GM23338 (cell line): ENCODE measurements at places on chromosomes 11 and 22.
A peak's percentile ranks its signal among the peaks of the same experiment; 100 is the strongest.

DNA sequence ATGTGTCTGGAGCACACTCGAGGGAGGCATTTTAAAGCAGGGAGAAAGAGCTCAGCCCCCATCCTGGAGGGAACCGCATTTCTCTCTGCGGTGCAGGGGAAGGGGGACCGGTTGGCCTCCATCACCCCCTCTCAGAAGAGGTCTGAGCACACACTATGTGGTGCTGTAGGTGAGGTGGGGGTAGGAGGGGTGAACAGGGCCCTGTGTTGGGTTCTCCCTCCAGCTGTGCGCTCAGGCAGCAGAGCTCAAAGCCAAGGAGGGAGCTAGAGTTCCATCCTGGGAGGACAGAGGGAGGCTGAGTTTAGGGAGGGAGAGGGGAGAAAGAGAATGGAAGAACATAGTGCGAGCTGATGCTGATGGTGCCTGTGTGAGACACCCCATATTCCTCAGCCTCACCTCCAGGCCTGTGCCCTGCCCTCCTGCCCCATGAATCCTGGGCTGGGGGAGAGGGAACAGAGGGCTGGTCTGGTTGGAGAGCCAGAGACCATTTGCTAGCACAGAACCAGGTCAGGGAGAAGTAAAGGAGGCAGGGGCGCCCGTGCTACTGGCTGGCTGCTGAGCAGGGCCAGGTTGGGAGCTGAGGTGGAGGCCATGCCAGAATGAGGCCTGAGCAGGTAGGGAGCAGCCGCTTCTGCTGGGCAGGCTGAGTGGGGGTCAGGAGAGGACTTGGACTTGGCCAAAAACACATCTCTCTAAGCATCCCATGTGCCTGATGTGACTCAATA is 43.7 kb downstream of the ALX4 start:
- no peak for DNase-seq

DNA sequence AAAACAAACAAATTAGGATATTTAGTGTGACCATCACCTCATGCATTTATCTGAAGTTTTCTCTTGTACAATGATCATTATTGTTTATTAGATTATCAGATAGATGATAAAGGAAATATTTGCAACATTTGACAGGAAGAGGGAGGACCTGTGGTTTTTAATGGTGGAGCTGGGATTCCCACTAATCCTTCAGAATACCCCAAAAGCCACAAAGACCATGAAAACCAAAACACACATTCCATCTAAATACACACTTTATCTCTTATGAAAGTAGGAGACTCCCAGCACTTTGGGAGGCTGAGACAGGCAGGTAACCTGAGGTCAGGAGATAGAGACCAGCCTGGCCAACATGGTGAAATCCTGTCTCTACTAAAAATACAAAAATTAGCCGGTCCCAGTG is 7.6 kb upstream of the NDUFV1 start:
- no peak for DNase-seq

DNA sequence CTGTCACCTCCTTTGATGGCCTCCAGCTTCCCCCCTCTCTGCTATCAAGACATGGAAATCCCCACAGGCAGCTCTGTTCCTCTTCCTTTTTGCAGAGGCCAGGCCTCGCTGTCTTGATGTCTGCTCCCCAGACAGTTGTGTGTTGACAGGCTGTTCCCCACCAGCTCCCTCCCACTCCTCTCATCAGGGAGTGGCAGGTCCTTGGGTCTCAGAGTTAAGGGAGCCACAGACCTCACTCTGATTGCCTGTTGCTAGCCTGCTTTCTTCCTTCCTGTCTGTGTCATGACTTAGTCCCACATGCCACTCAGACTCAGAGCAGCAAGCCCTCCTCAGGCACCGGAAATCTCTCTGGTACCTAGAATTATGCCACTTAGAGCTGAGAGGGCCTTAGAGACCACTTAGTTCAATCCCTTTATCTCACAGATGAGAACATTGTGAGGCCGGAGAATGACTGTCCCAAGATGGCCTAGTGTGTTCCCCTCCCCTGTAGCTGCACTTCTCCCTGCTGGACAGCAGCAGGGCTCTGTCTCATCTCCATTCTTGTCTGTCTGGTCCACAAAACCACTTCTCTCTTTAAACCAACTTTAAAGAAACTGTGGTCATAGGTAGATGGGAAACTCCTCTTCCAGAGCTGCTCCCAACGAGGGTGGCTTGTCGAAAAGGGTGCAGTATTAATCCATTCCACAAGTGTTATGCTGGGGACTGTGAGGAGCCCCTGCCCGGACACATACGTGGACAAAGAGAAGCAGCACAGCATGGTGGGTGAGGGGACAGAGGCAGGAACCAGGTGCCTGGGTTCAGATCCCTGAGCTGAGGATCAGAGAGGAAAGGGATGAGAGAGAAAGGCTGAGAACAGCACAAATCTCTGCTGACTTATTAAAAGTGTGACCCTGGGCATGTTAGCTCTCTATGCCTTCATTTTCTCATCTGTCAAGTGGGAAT is 4.2 kb downstream of the AMPD3 start:
- no peak for DNase-seq

- DNase-seq = no peak
Observed at GRCh38 chr11:44488165-44488965, 77.1 kb upstream of the CD82 start.

- no peak for DNase-seq
Observed at GRCh38 chr11:130426837-130427341, 1.5 kb downstream of the ADAMTS8 start.

GRCh38 chr22:39877079-39877845 is 16.3 kb downstream of the ENTHD1 start:
- DNase-seq = no peak

GRCh38 chr11:105132716-105133511 is 6.7 kb downstream of the CARD18 start:
- DNase-seq = no peak

DNA sequence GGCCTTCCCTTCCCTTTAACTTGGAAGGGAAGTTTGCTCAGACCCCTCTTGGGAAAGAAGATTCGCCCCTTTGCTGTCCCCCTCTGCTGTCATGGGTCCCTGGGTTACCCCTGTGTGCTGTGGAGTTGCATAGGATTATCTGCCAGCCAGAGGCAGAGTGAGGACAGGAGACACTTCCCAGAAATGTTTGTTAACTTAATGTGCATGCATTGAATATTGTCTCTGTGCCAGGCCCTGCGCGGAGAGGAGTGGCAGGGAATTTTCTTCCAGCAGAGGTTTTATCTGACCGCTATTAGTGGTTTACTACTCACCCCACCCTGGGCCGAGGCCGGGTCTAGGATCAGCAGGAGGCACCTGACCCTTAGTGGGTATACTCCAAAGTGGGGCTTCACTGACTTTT is 894.8 kb downstream of the TBC1D22A start:
- DNase-seq = no peak

GRCh38 chr11:57801183-57801485 is 39.5 kb downstream of the CTNND1 start:
- DNase-seq = no peak

DNA sequence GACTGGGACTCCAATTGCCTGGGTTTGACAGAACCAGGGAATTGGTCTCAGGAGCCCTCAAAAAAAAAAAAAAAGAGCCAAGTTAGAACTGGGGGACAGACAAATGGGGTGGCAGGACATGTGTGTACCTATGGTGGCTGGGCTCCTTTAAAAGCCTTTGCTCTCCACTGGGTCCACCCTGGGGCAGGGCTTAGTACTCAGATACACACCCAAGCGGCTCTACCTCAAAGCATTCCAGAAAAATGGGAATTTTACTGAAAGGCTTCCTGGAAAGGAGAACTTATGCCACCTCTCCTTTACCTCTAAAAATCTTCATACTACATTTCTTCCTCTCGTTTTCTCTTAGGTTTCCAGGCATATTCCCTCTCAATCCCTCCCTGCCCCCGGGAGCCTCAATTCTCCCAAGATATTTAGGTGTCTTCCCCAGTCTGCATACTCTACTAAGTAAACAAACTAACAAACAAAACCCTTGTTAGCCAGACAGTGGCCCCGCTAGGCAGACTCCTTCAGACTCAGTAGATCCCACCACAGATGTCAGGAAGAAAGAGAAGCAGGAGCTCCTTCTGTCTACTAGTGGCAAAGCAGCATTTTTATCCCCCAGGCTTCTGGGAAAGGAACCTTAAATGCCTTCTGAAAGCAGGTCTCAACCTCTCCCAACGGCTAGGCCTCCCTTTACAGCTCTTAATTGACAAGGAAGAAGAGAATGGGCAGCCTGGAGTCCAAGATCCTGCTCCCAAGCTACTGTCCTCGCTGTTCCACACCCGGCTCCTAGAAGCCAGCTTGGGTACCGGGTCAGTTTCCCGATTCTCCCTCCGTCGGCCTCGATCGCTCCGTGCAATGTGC is 653 bp downstream of the PCSK7 start:
- peak; percentile 24 for DNase-seq

DNA sequence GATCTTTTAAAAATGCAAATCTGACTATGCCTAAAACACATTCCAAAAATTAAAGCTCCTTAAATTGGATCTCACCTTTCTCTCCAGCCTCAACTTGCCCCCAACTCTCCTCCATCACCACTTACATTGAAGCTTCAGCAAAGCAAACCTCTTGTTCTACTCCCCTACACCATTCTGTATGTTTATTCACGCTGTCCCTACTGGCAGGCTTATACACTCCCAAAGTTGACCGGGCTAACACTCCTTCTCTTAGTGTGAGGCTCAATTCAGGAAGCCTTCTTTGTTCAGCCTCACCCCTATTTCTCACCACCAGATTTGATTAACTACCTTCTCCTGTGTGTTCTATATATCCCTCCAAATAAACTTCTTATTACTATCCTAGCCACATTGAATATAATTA is 1.8 kb upstream of the GDPD4 start:
- DNase-seq = no peak

GRCh38 chr11:3156661-3157311 is 8.3 kb downstream of the OSBPL5 start:
- no peak for DNase-seq

- no peak for DNase-seq
Observed at GRCh38 chr11:100459811-100460210, 227.3 kb upstream of the ARHGAP42 start.

DNA sequence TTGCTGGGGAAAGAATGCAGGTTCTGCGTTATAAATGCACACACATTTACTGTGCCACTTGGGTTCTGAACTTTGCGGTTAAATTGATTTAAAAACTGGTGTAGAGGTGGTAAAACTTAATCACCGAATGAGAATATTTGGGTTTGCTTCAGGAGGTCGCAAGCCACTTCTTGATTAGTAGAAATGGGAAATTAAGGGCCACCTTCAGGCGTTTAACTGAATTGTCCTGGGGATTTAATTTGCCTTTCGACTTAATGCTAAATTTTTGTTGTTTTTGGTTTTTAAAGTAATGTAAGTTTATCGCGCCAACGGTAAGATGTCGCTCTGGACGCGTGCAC is 459 bp upstream of the NCR3LG1 start:
- no peak for DNase-seq

DNA sequence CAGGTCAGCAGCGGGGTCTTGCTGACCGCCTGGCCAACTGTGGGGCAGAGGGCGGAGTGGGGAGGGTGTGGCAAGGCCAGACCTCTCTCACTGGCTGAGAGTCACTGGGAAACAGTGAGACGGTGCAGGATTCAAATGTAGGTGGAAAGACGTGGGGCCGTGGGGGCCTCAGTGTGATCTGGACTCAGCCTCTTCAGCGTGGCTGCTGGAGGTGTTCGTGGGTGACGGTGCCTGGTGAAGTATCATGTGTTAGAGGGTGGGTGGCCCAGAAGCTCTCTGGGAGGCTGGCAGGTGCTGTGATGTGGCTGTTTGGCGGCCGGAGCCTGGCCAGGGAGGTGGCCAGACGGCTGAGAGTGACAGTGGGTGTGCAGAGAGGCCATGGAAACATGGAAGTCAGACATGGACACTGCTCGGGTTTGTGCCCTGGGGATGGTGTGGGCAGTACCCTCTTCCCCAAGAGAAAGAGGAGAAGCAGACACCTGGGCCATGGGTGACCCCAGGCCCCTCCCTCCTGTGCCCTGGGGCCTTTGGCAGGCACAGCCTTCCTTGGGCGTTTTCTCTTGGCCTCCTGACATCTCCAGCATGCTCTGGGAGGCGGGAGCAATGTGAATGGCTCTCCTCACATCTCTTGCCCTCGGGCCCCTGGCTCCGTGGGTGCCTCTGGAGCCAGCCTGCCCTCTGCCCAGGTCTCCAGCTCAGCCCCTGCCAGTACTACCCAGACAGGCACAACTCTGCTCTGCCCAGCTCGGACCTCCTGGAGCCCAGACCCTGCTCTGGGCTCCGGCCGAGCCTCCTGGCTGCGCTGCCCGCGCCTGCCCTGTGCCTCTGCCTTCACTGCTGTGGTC is 10.1 kb upstream of the ACR start:
- DNase-seq = no peak

DNA sequence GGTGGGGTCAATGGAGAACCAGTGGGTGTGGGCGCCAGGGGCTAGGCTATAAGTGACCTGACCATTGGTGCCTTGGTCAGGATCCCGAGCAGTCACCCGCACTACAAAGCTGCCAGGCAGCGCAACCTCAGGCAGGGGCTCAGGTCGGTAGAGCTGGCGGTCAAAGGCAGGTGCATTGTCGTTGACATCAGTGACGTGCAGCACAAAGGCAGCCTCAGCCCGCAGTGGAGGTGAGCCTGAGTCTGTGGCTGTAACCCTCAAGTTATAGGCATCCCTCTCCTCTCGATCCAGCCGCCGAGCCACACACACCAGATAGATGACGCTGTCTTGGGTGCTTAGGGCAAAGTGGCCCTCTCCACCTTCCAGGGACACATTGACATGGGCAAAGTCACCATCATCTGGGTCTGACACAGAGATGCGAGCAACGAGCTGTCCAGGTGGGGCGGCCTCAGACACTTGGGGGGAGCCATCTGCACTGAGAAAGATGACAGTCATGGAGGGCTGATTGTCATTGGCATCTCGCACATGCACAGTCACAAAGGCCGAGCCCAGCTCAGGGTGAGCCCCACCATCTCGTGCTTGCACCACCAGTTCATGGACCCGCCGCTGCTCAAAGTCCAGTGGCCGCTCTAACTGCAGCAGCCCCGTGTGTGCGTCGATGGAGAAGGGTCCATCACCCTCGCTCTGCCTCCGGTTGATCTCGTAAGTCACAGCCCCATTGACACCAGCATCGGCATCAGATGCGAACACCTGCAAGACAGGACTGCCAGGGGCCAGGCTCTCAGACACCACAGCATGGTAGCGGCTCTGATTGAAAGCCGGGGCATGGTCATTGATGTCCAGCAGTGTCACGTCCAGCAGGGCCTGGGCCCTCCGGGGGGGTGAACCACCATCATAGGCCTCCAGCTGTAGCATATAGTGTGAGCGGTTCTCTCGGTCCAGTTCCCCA is 15.3 kb downstream of the DCHS1 start:
- no peak for DNase-seq

DNA sequence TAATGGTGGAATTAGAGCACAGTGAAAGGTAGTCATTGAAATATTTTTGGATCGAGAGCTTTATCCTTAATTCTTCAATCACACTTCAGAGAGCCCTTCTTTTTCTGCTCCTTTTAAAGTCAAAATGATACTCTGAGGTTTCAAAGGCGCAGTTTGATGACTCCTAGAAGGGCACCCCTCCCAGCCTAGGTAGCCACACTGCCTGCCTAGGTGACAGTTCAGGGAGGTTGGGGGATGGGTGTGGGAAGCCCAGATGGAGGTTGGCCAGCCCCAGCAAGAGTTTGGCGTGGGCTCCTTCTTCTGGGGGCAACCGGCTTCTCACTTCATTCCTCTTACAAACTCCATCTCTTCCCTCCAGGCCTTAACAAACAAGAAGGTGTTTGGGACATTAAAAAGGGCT is 28.6 kb upstream of the PHF21A start:
- DNase-seq = peak; percentile 27
